Activated CD4-positive, alpha-beta T cell treated with anti-CD3 and anti-CD28 coated beads for 36 hours (primary cell): ENCODE measurements at places on chromosomes 7 and 10. TPM values are rescaled to one million over a fixed set of nuclear protein-coding genes. Genes with fewer than 3 reads are reported as not detected.

- peaks cover 1% of the 10 kb centered on the region for H3K36me3 ChIP-seq
- DNase-seq: no peak
- peak overlapping the region; percentile 67 for H3K27ac ChIP-seq
- H3K27me3 ChIP-seq: no peaks in the 10 kb centered on the region
- peaks cover 25% of the 10 kb centered on the region for H3K4me1 ChIP-seq
These were observed 2.7 kb downstream of the LHPP start for GRCh38 chr10:124464028-124464965.

GRCh38 chr7:116593359-116594075, 68.7 kb downstream of the CAV1 start:
- no peak for DNase-seq
- no peak overlapping the region for H3K4me3 ChIP-seq
- peaks cover 14% of the 10 kb centered on the region for H3K4me1 ChIP-seq
- peaks cover 35% of the 10 kb centered on the region for H3K27me3 ChIP-seq
- H3K36me3 ChIP-seq: no peaks in the 10 kb centered on the region

DNA sequence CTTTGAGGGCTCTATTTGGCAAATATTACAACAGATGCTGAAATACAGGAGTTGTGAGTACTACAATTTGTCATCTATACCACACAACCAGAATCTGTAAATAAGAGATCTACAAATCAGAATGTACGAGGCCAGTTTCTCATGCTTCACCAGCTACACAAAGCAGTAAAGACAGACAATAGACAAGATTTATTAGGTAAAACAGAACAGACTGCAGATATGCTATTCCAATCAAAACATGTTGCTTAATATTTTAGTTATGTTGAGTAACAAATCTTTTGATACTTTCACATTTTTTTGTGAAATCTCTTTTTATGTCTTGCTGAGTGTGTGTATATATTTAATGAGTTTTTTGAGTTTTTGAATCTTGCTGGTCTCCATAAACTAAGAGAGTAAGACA, 109.1 kb downstream of the CHCHD3 start:
- H3K27me3 ChIP-seq: no peaks in the 10 kb centered on the region
- H3K36me3 ChIP-seq: peaks cover 31% of the 10 kb centered on the region
- H3K27ac ChIP-seq: no peak overlapping the region
- no peak overlapping the region for H3K4me3 ChIP-seq
- DNase-seq: no peak

GRCh38 chr7:77439572-77439971, 23.4 kb upstream of the GSAP start:
- DNase-seq: no peak
- H3K4me3 ChIP-seq: no peak overlapping the region
- H3K36me3 ChIP-seq: no peaks in the 10 kb centered on the region
- H3K4me1 ChIP-seq: peaks cover 3% of the 10 kb centered on the region
- no peak overlapping the region for H3K27ac ChIP-seq

- peaks cover 22% of the 10 kb centered on the region for H3K4me1 ChIP-seq
- H3K27me3 ChIP-seq: peaks cover 47% of the 10 kb centered on the region
- peak overlapping the region; percentile 67 for H3K4me3 ChIP-seq
These were observed 1.3 kb downstream of the ZNF503 start for GRCh38 chr10:75400163-75400770.

DNA sequence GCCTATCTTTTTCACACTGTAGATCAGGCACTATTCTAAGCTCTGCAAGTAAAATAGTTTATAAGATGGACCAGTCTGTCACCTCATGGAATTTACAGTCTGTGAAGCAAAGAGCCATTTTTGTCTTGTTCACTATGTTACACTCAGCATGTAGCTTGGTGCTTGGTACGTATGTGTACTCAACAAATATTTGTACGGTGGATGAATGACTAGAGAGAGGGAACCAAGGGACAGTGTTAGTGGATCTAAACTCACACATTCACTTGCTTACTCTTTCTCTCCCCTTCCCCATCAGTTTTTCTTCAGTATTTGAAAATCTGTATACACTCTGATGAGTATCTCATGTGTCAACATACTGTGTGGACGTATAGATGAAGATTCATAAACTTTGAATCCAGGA, 45.9 kb downstream of the PTF1A start:
- no peaks in the 10 kb centered on the region for H3K4me1 ChIP-seq
- H3K36me3 ChIP-seq: no peaks in the 10 kb centered on the region
- H3K27ac ChIP-seq: no peak overlapping the region
- no peak for DNase-seq

GRCh38 chr7:4659551-4660286, 22.4 kb upstream of the FOXK1 start:
- peaks cover 5% of the 10 kb centered on the region for H3K36me3 ChIP-seq
- DNase-seq: peak; percentile 43
- no peak overlapping the region for H3K4me3 ChIP-seq
- H3K4me1 ChIP-seq: peaks cover 13% of the 10 kb centered on the region

DNA sequence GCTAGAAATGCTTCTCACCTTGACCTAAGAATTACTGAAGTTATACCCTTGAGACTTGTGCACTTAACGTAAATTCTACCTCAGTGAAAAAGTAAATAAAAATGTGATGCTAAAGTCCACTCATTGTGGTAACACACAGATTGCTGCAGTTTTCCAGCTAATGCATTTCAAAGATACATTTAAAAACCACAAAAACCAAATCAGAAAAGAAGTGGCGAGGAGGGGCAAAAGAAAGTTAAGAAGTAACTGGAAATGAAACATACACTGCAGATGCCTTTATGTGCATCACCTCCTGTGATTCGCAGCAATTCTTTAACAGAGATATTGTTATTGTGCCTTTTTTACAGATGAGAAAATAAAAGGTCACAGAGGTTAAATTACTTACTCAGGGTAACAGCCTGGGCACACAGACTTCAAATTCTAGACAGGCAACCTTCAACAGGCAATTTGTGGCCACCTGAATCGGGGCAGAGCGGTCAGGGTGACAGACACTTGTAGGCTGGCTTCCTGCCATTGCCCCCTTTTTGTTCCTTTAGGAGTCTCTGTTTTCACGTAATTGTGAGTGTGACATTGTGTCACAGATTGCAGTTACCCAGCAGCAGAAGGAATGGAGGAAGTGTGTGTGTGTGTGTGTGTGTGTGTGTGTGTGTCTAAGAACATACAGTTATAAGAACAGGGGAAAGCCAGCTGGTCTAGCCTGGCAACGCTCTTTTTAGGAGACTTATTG, 1.9 kb downstream of the WIPF3 start:
- no peak overlapping the region for H3K4me3 ChIP-seq
- peaks cover 5% of the 10 kb centered on the region for H3K4me1 ChIP-seq
- peaks cover 62% of the 10 kb centered on the region for H3K27me3 ChIP-seq
- no peak for DNase-seq
- no peak overlapping the region for H3K27ac ChIP-seq

- H3K36me3 ChIP-seq: no peaks in the 10 kb centered on the region
- H3K4me1 ChIP-seq: no peaks in the 10 kb centered on the region
- H3K27me3 ChIP-seq: no peaks in the 10 kb centered on the region
- no peak overlapping the region for H3K4me3 ChIP-seq
- DNase-seq: no peak
- H3K27ac ChIP-seq: no peak overlapping the region
These were observed 9.9 kb upstream of the ACSL5 start for GRCh38 chr10:112363696-112364688.

- no peaks in the 10 kb centered on the region for H3K27me3 ChIP-seq
- H3K4me1 ChIP-seq: no peaks in the 10 kb centered on the region
- no peaks in the 10 kb centered on the region for H3K36me3 ChIP-seq
- no peak for DNase-seq
- H3K27ac ChIP-seq: no peak overlapping the region
These were observed 386.8 kb upstream of the POT1 start for GRCh38 chr7:125316466-125316865.

DNA sequence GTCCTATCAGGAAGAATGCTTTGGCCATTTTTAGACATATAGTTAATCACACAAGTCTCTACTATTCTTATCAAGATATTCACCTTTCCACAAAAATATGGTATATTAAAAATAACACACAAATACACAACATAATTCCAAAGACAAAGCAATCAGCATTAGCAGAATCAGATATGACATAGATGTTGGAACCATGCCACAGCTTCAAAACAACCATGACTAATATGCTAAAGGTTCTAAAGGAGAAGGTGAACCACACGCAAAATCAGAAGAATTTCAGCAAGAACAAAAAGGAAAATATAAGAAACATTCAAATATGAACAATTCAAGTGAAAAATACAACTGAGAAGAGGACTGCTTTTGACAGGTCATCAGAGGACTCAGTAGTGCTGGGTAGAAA, 670.2 kb upstream of the SORCS1 start:
- no peak overlapping the region for H3K4me3 ChIP-seq
- H3K27me3 ChIP-seq: no peaks in the 10 kb centered on the region
- no peaks in the 10 kb centered on the region for H3K4me1 ChIP-seq
- no peak overlapping the region for H3K27ac ChIP-seq

DNA sequence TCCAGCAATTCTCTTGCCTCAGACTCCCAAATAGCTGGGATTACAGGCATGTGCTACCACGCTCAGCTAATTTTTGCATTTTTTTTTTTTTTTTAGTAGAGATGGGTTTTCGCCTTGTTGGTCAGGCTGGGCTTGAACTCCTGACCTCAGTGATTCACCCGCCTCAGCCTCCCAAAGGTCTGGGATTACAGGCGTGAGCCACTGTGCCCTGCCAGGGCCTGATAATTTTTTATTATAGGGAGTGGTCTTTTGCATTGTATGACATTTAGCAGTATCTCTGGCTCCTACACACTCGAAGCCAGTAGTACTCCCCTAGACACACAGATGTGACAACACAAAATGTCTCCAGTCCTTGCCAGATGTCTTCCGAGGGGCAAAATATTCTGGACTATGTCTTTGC, 124.0 kb downstream of the DKK1 start:
- H3K27me3 ChIP-seq: no peaks in the 10 kb centered on the region
- H3K36me3 ChIP-seq: no peaks in the 10 kb centered on the region
- no peak for DNase-seq

DNA sequence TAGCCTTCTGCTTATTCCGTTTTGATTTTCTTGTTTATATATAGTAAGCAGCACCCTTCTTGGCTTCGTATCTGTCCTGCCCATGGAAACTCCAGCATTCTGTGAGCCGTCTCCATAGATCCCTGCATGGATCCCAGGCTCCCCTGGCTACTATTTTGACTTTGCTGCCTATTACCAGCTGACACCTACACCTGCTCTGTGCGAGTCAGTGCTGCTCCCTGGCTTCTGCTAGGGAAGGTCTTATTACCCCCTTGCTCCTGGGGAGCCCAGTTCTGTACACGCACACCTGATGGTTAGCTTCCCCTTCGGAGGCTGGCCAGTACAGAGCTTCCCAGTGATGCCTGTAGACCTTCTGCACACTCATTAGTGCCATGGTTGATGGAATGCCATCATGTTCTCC, 35.4 kb downstream of the NACAD start:
- H3K4me1 ChIP-seq: peaks cover 57% of the 10 kb centered on the region
- no peak overlapping the region for H3K27ac ChIP-seq
- no peak overlapping the region for H3K4me3 ChIP-seq
- peaks cover 40% of the 10 kb centered on the region for H3K36me3 ChIP-seq
- no peak for DNase-seq
- no peaks in the 10 kb centered on the region for H3K27me3 ChIP-seq

DNA sequence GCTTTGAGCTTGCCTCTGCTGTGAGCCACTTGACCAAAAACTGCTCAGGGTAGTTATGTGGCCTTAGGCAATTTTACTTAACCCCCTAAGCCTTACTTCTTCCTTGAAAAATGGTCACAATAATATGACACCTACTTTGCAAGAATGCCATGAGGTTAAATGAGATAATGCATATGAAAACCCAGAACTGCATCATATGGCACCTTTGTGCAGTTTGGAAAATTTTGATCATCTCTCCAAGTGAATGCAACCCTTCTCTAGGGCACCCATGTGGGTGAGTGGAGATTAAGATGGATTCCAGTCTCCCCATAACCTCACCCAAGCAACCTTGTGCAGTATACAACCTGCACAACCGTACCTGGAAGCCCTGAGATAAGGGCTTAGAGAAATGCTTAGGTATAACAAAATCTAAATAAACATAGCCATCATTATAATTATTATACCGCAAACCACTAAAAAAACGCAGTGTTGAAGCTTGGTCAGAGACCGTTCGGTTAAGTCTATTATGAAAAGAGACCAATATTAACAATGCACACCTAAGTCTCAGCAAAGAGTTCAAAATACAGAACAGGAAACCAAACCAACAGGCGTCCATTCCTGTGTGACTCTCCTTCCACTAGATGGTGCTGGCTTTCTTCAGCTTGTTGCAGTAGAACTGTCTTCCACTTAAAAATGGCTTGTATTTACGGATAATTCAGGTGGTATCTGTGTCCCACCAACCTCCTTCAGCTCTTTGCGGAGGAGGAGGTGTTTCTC, 21.0 kb upstream of the ASB15 start:
- H3K27me3 ChIP-seq: peaks cover 17% of the 10 kb centered on the region
- H3K4me3 ChIP-seq: no peak overlapping the region
- H3K27ac ChIP-seq: no peak overlapping the region
- H3K4me1 ChIP-seq: no peaks in the 10 kb centered on the region
- DNase-seq: no peak

DNA sequence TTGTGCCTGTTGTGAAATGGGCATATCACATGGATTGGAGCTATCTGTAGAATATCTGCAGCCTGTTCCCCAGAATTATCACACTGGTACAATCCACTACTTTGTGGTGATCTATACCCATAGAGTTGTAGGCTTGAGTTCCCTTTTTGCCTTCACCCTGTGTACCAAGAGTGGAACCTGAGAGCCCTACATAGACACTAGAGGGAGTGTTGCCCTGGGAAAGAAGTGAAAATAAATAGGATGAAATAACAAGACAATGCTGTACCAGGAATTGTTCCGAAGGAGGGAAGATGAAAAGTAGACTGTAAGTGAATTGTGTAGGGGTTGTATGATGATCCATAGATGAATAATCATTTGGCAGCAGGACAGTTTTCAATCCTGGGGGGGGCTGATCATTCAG, 9.0 kb downstream of the SORCS3 start:
- no peaks in the 10 kb centered on the region for H3K4me1 ChIP-seq
- no peaks in the 10 kb centered on the region for H3K36me3 ChIP-seq
- no peak for DNase-seq
- H3K27ac ChIP-seq: no peak overlapping the region
- H3K27me3 ChIP-seq: peaks cover 33% of the 10 kb centered on the region

GRCh38 chr7:80374321-80374720, 137.5 kb downstream of the GNAT3 start:
- H3K4me3 ChIP-seq: no peak overlapping the region
- H3K27me3 ChIP-seq: no peaks in the 10 kb centered on the region
- no peak overlapping the region for H3K27ac ChIP-seq

- DNase-seq: no peak
- no peaks in the 10 kb centered on the region for H3K27me3 ChIP-seq
- peaks cover 52% of the 10 kb centered on the region for H3K4me1 ChIP-seq
- no peak overlapping the region for H3K27ac ChIP-seq
These were observed 20.4 kb upstream of the INMT start for GRCh38 chr7:30731581-30731980.

DNA sequence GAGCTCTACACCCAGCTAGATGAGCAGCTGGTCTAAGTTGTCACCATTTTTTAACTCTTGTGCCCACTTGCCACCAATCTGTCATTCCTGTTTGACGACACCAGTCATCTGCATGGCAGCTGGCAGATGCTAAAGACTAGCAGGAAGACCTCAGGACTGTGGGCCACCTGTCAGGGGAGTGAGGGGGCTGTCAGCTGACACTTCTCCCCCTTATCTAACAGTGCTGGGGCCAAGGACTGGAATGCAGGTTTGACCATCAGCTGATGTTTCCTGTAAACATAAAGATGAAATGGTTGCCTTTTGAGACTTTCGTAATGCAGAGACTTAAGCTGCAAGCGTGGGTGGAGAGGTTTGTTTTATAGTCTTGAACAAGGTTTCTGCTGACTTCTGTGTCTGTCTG, 93.5 kb downstream of the WNT2 start:
- no peaks in the 10 kb centered on the region for H3K27me3 ChIP-seq
- H3K4me1 ChIP-seq: no peaks in the 10 kb centered on the region
- no peak for DNase-seq
- no peak overlapping the region for H3K27ac ChIP-seq
- H3K4me3 ChIP-seq: no peak overlapping the region

PLAC9 gene
- total RNA-seq: not detected

GIMAP5 gene
- total RNA-seq: 47.6 TPM

GDF10 gene
- 0.32 TPM for total RNA-seq

NUTM2A gene
- 0.39 TPM for total RNA-seq
